Stimulated activated CD4-positive, alpha-beta T cell treated with anti-CD3 and anti-CD28 coated beads, Interleukin-12 subunit alpha, Interleukin-12 subunit beta, amount 100 ng/mL, for 24 hours (primary cell): ENCODE measurements at places on chromosomes 2 and 18.

DNA sequence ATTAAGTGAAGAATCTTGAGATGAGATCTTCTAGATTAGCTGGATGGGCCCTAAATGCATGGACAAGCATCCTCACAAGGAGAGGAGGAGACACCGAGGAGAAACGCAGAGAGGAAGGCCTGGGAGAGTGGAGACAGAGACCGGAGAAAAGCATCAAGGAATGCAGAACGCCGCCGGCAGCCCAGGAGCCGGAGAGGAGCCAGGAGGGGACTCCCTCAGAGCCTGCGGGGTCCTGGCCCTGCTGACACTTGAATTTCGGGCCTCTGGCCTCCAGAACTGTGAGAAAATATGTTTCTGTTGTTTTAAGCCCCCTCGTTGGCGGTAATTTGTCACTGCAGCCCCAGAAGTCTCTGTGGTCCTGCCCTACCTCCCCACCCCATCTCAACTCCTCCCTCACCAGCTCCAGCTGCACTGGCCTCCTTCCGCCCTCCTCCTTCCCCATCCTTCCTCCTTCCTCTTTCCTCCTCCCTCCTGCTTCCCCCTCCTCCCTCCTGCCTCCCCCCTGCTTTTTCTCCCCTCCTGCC, 116.7 kb downstream of the TWIST2 start:
- DNase-seq = no peak

DNA sequence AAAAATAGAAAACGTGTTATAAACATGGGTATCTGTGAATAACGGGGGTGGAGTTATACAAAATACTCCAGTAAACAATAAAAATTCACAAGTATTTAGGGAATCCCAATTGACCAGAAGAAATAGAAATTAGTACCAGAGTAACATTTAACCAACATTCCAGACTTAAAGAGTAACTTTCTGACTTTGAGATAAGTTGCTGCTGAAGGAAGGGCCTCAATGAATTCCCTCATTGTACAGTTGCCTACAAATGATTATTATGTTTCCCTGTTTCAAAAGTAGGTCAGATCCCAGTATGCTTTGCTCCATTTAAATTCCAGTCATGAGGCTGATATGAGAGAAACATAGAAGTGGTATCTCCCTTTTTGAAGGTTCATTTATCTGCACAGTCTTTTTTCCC, 88.3 kb upstream of the KCNH7 start:
- no peak for DNase-seq

DNA sequence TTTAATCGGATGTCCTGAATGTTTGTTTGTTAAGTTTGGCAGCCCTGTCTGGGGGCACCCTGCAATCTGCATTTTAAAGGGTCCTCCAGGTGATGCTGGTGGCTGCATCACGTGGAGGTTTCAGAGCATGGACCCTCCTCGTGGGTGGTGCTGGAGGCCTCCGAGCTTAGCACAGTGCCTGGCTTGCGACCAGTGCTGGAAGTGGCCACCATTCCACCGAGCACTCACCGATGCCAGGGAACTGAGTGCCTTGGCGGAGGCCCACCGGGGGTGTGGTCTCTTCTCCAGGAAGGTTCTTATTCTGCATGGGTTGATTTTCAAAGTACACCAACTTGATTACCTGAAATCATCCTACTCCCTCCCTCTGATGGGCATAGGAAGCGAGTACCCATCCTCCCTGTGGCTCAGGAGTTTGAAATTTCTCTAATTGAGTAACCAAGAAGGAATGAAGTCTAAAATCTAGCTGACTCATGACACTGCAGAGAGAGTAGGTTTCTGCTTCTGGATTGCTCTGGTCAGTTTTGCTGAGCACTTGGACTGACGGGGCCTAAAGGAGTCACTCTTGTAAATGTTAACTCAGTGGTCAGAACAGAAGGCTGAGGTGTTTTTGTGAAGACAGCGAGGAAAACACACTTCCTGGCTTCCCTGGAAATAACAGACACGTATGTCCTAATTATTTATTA, 58.1 kb upstream of the SLC66A3 start:
- no peak for DNase-seq

DNA sequence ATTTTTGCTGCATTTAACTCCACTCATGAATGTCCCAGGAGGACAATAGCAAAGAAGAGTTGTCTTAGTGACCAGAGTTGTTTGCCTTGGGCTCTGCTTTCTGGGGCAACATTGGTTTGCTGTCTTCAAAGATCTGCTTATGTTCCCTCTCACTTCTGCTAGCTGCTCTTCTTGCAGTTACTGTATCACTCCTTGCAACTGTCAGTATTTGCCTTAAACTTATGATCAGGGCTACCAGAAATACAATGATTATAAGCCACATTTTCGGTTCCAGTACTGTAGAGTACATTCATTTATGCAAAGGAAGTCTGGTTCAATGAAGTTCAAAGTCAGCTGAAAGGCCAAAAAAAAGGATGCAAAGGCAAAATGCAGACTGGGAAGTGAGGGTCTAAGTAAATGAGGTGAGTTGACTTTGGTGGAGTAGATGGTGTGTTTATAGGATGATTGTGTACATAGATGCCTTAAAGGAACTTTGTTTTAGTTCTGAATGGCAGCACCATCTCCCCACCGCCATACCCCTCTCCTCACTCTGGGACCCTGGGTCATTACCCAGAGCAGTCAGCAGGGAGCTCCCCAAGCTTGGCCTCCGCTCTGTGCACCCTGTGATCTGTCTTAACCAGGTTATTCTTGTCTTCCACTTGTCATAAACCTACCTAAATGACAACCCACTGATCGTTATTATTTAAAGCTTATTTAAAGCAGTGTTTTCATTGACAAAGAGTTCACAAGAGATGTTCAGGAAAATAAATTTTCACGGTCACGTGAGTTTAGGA, 236.0 kb downstream of the DOK6 start:
- DNase-seq = peak; percentile 2

- no peak for DNase-seq
Observed at GRCh38 chr2:169933124-169933711, 106.0 kb downstream of the UBR3 start.

- DNase-seq = no peak
Observed at GRCh38 chr2:127054996-127055785, 51.8 kb downstream of the BIN1 start.

- DNase-seq = no peak
Observed at GRCh38 chr2:222733846-222734702, 62.6 kb downstream of the MOGAT1 start.

GRCh38 chr2:5692561-5693286, 540 bp downstream of the SOX11 start:
- DNase-seq = no peak

- no peak for DNase-seq
Observed at GRCh38 chr2:232571026-232571474, 20.6 kb downstream of the EIF4E2 start.

GRCh38 chr2:68052717-68053422, 9.9 kb downstream of the C1D start:
- no peak for DNase-seq

DNA sequence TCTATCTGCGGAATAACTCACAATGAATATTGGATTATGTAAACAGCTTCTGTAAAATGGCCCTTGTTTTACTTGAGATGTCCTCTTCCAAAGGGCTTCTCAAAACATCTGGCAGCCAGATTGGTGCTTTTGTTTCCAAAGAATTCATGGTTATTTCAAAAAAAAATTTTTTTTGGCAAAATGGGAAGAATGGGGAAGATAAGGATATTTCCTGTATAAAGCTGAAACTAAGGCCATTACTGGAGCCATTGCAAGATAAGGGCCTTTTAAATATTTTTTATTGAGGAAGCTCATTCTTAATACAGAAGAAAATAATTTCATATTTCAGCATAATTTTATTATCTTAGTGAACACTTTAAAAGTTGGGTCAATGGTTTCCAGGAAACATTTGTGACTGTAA, 259.1 kb downstream of the GALNT13 start:
- no peak for DNase-seq

GRCh38 chr2:1544478-1545069, 131.3 kb downstream of the TPO start:
- no peak for DNase-seq

GRCh38 chr2:100702438-100703109, 117.4 kb upstream of the NPAS2 start:
- DNase-seq = no peak

DNA sequence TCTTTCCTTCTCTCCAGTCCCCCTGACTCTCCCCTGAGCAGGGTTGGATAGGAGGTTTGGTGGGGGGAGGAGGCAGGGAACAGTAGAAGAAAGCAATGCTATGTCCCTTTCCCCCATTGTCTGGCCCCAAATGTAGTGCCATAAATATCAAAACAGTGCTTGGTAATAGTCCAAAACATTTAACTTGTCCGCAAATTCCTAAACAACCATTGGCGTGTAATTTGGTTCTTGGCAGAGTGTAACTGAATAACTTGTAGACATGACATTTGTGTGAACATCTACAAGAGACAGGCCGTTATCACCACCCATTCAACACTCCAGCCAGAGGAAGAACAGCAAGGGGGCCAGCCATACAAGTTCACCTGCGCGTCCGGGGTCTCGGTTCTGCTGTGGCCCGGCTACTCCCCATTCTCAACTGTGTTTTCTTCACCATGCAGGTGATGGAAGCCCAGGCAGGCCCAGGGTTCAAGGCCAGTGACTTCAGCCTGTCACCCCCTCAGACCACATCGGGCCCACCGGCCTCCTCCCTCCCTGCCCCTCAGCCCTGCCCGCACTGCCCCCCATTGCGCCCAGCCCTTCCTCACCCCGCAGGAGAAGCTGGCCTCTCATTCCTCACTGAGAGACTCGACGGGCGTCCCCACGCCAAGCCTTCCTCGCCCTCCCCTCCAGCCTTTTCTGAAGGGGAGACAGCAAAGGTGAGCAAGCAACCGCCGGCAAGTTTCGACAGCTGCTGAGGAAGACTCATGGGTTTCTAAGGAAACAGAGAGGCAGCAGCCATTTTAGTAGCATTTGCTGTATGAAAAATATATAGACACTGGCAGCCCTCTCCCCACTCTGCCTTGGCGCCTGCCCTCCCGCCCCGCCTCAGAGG, 699 bp upstream of the RAPGEF4 start:
- no peak for DNase-seq

- no peak for DNase-seq
Observed at GRCh38 chr2:9232886-9233285, 26.3 kb downstream of the ASAP2 start.

GRCh38 chr2:41763141-41763540, 284.7 kb upstream of the PKDCC start:
- DNase-seq = no peak

- no peak for DNase-seq
Observed at GRCh38 chr2:42210203-42210602, 41.0 kb downstream of the EML4 start.

- DNase-seq = no peak
Observed at GRCh38 chr2:239315308-239315707, 85.5 kb downstream of the HDAC4 start.

DNA sequence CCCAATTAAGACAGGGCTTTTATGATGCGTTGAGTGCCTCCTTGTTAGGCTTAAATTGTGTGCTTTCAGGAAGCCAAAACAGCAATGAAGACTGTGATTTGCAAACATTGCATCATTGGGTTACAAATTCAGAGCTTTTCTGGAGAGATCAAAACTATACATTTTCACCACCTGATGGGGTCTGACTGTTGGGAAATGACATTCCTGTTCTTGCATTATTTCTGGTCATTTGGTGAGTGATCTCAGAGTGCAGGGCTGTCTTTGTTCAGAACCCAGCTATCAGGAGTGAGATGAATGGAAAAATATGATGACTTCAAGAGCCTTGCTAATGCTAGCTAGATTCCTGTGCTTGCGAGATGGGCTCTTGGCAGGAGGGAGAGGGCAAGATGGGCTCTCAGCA, 39.1 kb downstream of the SH3RF3 start:
- no peak for DNase-seq

- no peak for DNase-seq
Observed at GRCh38 chr18:6543330-6543908, 128.7 kb upstream of the L3MBTL4 start.

- no peak for DNase-seq
Observed at GRCh38 chr2:141641462-141641861, 489.4 kb downstream of the LRP1B start.

- no peak for DNase-seq
Observed at GRCh38 chr18:32674491-32674890, 98.3 kb downstream of the KLHL14 start.

GRCh38 chr18:69257861-69258458, 142.7 kb upstream of the DOK6 start:
- DNase-seq = no peak

DNA sequence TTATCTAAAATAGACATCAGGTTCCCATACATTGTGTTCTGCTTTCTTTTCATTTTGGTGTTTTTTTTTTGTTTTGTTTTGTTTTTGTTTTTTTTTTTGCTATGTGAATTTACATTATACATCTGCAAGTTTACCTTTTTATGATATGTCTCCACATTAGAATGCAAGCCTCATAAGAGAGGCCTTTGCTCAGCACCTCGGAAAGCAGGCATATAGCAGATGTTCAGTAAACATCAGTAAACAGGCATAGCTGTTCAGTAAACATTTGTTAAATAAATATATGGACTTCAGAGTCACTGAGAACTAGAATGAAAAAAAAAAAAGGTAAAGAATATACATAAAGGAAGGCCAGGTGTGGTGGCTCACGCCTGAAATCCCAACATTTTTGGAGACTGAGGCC, 405.3 kb downstream of the ERBB4 start:
- DNase-seq = no peak

GRCh38 chr2:135473567-135473966, 57.5 kb downstream of the ZRANB3 start:
- DNase-seq = no peak

GRCh38 chr2:45637440-45637839, 14.0 kb upstream of the PRKCE start:
- DNase-seq = no peak

DNA sequence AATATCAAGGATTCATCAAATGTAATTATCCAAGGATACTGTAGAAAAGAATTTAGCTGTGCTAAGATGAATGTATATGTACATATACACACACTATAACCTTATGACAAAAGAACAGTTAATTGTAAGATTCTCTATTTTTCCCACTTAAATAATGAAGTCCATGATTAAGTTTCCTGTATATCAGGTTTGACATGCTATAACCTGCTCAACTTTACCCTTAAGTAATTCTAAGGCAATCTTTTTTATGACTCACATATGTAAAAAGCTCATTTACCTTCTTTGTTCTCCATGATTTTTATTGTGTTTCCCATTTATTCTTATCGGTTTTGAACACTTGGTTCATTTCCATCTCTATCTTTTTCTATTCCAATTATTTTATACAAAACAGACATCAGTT, 1213.1 kb upstream of the SLC39A10 start:
- no peak for DNase-seq

GRCh38 chr2:53622141-53622540, 145.5 kb upstream of the CHAC2 start:
- DNase-seq = no peak

DNA sequence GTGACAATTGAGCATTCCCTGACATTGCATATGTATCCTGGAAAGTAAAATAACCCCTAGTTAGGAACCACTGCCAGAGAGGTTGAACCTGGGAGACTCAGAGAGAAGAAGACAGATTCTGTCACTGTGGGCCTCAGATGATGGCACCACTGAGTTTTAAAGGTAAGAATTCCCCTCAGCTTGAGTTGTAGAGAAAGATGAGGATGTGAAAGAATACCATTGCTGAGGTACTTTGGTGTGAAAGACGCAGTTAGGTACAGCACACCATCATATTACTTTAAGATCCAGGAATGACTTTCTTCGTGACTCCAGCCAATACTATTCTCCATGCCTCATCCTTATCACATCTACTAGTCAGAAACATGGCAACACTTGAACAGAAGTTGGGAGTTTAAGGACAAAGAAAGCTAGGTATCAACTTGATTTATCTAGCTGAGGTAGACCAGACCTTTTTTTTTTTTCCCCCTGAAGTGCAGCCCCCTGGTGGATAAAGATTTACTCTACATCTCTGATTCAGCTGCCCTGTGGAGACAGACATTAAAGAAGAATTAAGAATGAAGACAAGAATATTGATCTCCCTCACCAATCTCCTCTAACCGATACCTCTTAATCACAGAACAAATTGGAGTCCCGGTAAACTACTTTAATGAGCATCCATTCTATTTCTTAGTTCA, 630.5 kb upstream of the FANCL start:
- no peak for DNase-seq
